Sigmoid colon (tissue), 7 donors: ENCODE measurements at places on chromosomes 3 and 15.

GRCh38 chr3:46465196-46465520, 453 bp upstream of the LTF start:
- DNase-seq, result no peak
- no peaks in the 10 kb centered on the region for H3K4me1 ChIP-seq
- H3K36me3 ChIP-seq, result no peaks in the 10 kb centered on the region
- no peak overlapping the region for H3K4me3 ChIP-seq
- peaks cover 25% of the 10 kb centered on the region for H3K27me3 ChIP-seq

DNA sequence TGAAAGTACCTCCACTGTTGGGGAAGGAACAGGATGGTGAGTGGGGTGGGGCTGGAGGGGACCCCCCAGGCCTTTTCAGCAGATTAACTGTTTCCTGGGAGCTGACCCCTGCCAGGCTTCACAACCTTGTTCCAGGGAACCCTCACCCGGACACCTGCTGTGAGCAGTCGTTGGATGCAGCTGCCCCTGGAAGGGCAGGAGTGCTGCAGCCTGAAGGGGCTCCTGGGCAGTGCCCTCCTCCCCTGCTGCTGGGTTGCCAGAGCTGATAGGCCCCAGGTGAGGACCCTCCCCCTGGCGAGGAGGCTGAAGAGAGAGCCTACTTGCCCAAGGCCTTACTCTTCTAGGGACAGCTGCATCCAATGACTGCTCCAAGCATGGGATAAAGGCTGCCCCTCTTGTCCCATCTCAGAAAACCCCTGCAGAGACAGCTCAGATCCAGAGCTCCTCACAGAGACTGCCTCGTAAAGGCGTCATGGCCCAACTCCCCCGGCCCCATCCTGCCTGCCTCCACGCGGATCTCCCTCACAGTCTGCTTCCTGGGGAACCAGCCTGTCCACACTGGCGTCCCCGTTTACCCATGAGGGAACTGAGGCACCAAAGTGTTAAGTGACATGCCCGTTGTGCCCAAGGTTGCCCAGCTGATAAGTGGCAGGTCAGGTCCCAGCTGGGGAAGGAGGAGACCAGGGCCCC, 193.4 kb upstream of the LINGO1 start:
- no peak overlapping the region for H3K27ac ChIP-seq
- DNase-seq, result no peak
- peaks cover 14% of the 10 kb centered on the region for H3K27me3 ChIP-seq
- no peak overlapping the region for H3K4me3 ChIP-seq

DNA sequence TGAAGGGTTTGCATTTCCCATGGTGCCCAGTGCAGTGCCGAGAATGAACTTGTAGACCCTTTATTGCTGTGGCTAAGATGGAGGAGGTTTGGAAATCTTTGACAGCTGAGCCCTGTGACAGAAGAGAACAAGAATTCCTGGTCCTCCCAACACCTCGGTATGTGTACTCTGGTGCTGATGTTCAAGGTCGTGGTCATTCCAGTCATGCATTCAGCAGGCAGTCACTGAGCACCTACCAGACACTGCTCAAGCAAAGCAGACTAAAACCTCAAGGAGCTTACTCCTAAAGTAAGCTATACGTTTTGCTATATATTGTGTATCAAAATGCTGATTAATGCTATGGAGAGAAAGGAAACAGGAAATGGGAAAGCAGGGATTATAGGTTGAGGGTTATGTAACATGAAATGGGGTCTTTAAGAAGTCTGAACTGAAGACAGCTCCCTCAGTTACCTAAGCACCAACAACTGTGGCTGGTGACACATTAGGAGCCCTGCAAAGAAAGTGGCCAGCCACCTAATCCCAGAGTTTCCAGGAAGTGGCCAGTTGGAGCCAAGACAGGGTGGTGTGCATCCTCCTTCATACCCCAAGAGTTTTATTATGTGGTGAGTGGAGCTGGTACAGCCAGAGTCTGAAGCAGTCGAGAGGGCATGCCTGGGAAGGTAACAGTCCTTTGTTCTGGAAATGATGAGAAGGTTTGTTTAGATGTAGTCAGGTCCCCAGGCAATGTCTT, 65.0 kb downstream of the CCNL1 start:
- no peak overlapping the region for H3K4me3 ChIP-seq
- no peaks in the 10 kb centered on the region for H3K27me3 ChIP-seq
- DNase-seq, result no peak

GRCh38 chr3:30475038-30475808, 131.2 kb upstream of the TGFBR2 start:
- H3K4me3 ChIP-seq, result no peak overlapping the region
- no peaks in the 10 kb centered on the region for H3K36me3 ChIP-seq
- peaks cover 49% of the 10 kb centered on the region for H3K4me1 ChIP-seq
- no peaks in the 10 kb centered on the region for H3K27me3 ChIP-seq

DNA sequence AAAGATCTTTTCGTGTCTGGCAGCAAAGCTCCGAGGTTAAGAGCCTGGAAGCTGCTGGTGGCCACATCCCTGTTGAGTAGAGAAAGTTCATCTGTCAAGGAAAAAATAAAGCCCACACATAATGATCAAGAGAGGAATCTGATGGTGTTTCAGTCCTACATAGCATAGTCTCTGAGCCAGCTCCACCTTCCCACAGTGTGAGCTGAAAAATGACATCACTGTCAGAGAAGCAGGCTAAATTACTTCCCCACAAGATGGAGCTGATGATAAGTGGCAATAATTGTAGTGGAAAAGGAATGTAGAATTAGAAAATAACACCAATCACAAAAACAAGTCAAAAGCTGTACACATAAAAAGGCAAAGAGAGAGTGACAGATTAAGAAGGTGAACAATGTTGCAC, 84.5 kb downstream of the AQP9 start:
- no peak overlapping the region for H3K4me3 ChIP-seq
- H3K27ac ChIP-seq, result no peak overlapping the region
- H3K27me3 ChIP-seq, result no peaks in the 10 kb centered on the region
- no peaks in the 10 kb centered on the region for H3K4me1 ChIP-seq
- H3K36me3 ChIP-seq, result no peaks in the 10 kb centered on the region

DNA sequence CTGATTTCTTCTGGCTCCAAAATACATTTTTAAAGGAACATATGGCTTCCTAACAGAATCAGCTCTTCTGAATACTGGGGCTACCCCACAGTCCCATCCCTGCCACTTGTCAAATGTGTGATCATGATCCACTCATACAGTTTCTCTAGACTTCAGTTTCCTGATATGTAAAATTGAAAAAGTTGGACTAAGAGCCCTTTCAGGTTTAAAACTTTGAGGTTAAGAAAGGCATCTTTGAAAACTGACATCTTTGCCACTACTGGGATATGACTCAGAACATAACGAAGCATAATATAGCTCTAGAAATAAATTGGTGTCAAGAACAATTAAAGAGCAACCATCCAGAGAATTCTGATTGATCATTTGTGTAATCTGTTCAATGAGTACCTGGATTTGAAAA, 248.3 kb downstream of the IL5RA start:
- H3K4me1 ChIP-seq, result no peaks in the 10 kb centered on the region
- H3K27me3 ChIP-seq, result no peaks in the 10 kb centered on the region
- DNase-seq, result no peak
- H3K36me3 ChIP-seq, result no peaks in the 10 kb centered on the region
- H3K27ac ChIP-seq, result no peak overlapping the region
- no peak overlapping the region for H3K4me3 ChIP-seq

DNA sequence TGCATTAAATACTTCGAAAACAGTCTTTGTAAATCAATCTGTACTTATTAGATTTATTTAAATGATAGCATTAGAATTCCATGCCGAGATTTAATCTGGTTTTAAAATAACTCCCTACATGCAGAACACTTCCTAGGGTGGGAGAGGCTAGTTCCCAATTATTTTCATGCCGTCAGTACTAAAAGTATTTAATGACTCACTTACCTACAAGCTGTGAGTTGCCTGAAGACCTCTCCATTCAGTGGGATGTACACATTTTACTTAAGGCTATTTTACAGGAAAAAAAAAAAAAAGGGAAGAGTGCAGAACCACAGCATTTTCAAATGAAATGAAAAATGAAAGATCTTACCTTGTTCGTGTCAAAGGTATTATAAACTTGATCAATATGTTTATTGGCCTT, 469 bp downstream of the GUCA1C start:
- H3K27me3 ChIP-seq, result no peaks in the 10 kb centered on the region
- H3K36me3 ChIP-seq, result no peaks in the 10 kb centered on the region
- H3K4me3 ChIP-seq, result no peak overlapping the region
- no peak for DNase-seq
- no peak overlapping the region for H3K27ac ChIP-seq

DNA sequence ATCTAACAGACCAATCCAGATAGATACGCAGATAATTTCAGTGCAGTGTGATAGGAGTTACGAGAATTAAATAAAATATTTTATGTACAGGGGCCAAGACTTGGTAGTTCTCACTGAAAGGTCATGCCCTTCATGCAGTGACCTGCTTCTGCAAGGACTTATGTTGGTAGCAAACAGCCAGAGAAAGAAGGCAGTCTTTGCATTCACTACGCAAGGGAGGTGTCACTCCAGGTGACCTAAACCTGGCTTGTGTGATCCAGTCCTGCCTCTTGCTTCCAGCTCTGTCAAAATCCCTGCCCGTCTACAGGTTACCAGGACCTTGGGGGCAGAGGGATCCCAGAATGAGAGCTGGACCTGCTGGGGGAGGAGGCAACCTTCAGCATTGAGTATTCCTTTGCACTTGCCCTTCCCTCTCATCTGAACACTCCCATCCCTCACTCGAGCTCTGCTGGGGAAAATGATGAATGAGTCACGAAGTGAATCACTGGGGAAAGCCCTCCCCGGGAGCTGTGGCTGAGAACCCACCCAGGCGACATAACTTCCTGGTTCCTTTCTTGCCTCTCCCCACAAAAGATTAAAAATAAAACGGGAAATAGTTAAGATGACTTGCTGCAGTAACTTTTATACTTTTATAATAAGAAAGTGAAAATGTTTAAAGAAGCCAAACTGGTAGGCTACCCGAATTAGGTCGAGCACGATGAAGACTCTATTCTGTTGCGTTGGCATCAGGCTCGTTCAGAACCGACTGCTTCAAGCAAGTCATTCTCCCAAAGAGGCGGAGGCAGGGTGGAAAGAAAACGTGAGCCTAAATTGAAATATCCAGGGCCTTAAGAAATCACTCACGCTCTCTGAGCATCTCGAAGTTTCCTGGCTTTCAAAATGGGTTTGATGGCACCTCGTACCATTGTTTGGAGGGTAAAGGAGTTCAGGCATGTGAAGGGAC, 216.1 kb downstream of the SLCO3A1 start:
- no peaks in the 10 kb centered on the region for H3K4me1 ChIP-seq
- no peaks in the 10 kb centered on the region for H3K36me3 ChIP-seq
- no peaks in the 10 kb centered on the region for H3K27me3 ChIP-seq
- H3K4me3 ChIP-seq, result no peak overlapping the region
- DNase-seq, result no peak

- no peak overlapping the region for H3K27ac ChIP-seq
- peaks cover 8% of the 10 kb centered on the region for H3K4me1 ChIP-seq
- H3K27me3 ChIP-seq, result no peaks in the 10 kb centered on the region
- H3K4me3 ChIP-seq, result no peak overlapping the region
- DNase-seq, result no peak
- H3K36me3 ChIP-seq, result no peaks in the 10 kb centered on the region
Measured at GRCh38 chr3:36959821-36960220, 15.0 kb upstream of the TRANK1 start.
